GM18507 (cell line): ENCODE measurements at places on chromosomes 7 and 10.

- DNase-seq, result no peak
Measured at GRCh38 chr10:6494936-6495592, 85.0 kb downstream of the PRKCQ start.

- DNase-seq, result no peak
Measured at GRCh38 chr7:12712236-12712635, 24.8 kb downstream of the ARL4A start.

GRCh38 chr7:138458576-138459412 lies 1.3 kb upstream of the TRIM24 start:
- no peak for DNase-seq

DNA sequence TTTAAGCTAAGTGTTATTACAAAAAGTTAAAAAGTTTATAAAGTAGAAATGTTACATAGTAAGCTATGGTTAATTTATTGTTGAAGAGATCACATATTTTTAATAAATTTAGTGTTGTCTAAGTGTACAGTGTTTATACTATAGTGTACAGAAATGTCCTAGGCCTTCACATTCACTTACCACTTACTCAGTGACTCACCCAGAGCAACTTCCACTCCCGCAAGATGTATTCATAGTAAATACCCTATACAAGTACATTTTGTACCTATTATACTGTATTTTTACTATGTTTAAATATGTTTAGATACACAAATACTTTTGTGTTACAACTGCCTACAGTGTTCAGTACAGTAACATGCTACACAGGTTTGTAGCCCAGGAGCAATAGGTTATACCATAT lies 69.2 kb downstream of the DNAJC1 start:
- DNase-seq, result no peak

- no peak for DNase-seq
Measured at GRCh38 chr10:81040031-81040430, 502.3 kb downstream of the SH2D4B start.
